Esophagus muscularis mucosa (tissue), 4 donors: ENCODE measurements at places on chromosomes 13 and 19.

GRCh38 chr19:50779504-50780457 lies 9.5 kb downstream of the GPR32 start:
- H3K4me1 ChIP-seq: no peaks in the 10 kb centered on the region
- no peak overlapping the region for H3K4me3 ChIP-seq
- no peak overlapping the region for H3K27ac ChIP-seq

GRCh38 chr19:58033741-58034476 lies at the start of gene ZSCAN1:
Gene ZSCAN1, plus strand, starts transcription at chr19:58034025. Its CDS starts 3,812 bp downstream, at chr19:58037837.
- peaks cover 47% of the 10 kb centered on the region for H3K27me3 ChIP-seq
- peak within 1 kb of the TSS; percentile 60 for H3K4me3 ChIP-seq

- H3K27ac ChIP-seq: no peak overlapping the region
- DNase-seq: no peak
- no peaks in the 10 kb centered on the region for H3K36me3 ChIP-seq
- H3K27me3 ChIP-seq: no peaks in the 10 kb centered on the region
- H3K4me3 ChIP-seq: no peak overlapping the region
These were observed 44.7 kb upstream of the ZNF30 start for GRCh38 chr19:34881982-34882381.

- H3K36me3 ChIP-seq: peaks cover 5% of the 10 kb centered on the region
- no peaks in the 10 kb centered on the region for H3K27me3 ChIP-seq
- H3K4me1 ChIP-seq: no peaks in the 10 kb centered on the region
- no peak overlapping the region for H3K4me3 ChIP-seq
These were observed 5.4 kb downstream of the KCTD4 start for GRCh38 chr13:45195421-45195820.

- no peak for DNase-seq
- H3K27ac ChIP-seq: no peak overlapping the region
- peaks cover 6% of the 10 kb centered on the region for H3K4me1 ChIP-seq
- H3K36me3 ChIP-seq: no peaks in the 10 kb centered on the region
- H3K27me3 ChIP-seq: no peaks in the 10 kb centered on the region
- H3K4me3 ChIP-seq: no peak overlapping the region
These were observed 424.4 kb downstream of the FGF14 start for GRCh38 chr13:101977475-101977874.

- H3K4me3 ChIP-seq: peak overlapping the region; percentile 9
- H3K27ac ChIP-seq: peak overlapping the region; percentile 99
- DNase-seq: no peak
- H3K27me3 ChIP-seq: no peaks in the 10 kb centered on the region
- H3K4me1 ChIP-seq: peaks cover 74% of the 10 kb centered on the region
These were observed 4.5 kb downstream of the BICRA start for GRCh38 chr19:47613165-47614020.

- H3K36me3 ChIP-seq: peaks cover 21% of the 10 kb centered on the region
- H3K27ac ChIP-seq: peak overlapping the region; percentile 90
- peak overlapping the region; percentile 94 for H3K4me3 ChIP-seq
- H3K4me1 ChIP-seq: peaks cover 57% of the 10 kb centered on the region
- no peak for DNase-seq
These were observed 591 bp downstream of the DEDD2 start for GRCh38 chr19:42216653-42217519.

DNA sequence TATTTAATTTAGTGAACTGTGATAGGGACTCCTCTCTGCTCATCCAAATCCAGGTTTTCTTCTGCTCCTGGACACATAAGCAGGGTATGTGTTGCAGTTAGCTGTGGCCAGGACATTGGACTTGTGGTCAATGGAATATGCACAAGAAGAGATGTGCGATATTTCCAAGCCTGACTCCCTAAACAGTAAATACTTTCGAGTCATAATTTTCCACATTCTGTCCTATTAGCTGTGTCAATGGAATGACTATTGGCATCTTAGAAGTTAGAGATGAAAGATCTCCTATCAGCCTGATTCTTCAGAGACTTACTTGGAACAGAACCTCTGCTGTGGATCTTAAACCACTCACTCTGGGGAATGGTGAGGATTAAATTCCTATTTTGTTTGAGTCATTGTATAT lies 771.0 kb downstream of the EFNB2 start:
- no peak for DNase-seq
- H3K4me3 ChIP-seq: no peak overlapping the region
- H3K4me1 ChIP-seq: no peaks in the 10 kb centered on the region
- no peaks in the 10 kb centered on the region for H3K27me3 ChIP-seq
- H3K36me3 ChIP-seq: no peaks in the 10 kb centered on the region

DNA sequence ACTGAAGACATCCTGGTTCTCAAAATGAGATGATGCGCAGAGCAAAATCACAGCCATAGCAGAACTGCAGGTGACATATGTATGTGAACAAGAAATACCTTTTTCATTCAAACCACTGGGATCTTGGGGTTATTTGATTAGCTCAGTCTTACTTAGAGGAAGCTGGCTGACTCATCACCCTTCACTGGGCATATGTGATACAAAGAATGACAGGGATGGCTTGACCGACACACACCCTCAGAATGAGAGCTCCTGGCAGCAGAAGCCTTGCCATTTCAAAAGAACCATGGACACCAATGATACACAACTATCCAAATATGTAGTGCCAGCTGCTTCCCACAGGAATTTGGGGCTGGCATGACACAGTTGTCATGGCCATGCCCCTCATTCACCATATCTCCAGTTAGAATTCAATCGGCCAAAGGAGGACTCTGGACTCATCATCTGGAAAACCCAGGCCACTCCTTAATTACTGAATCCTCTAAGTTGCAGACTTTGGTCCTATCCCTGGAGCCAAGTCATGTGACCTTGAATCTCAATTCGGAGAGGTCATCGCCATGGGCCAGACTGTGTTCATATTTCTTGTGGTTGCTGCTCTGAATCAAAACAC lies 115.8 kb downstream of the KATNAL1 start:
- no peak overlapping the region for H3K4me3 ChIP-seq
- peak; percentile 72 for DNase-seq
- H3K36me3 ChIP-seq: no peaks in the 10 kb centered on the region
- no peaks in the 10 kb centered on the region for H3K4me1 ChIP-seq
- H3K27me3 ChIP-seq: no peaks in the 10 kb centered on the region
- H3K27ac ChIP-seq: no peak overlapping the region

- no peaks in the 10 kb centered on the region for H3K4me1 ChIP-seq
- no peak overlapping the region for H3K27ac ChIP-seq
- H3K4me3 ChIP-seq: no peak overlapping the region
- no peak for DNase-seq
These were observed 444.8 kb downstream of the SLITRK5 start for GRCh38 chr13:88115976-88116375.

DNA sequence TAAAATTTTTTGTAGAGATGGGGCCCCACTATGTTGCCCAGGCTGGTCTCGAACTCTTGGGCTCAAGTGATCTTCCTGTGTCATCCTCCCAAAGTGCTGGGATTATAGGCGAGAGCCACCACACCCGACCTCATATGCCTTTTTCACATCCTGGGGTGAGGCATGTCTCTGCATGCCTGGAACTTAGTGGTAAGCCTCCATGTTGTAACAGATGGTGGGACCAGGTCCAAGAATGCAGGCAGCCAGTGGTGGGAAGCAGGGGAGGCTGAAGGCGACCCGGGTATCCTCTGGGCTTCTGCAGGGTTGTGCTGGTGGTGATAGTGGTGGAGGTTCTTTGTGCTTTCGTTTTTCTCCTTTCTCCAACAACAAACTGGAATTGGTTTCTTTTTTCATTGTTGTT lies 30.1 kb upstream of the CCDC124 start:
- no peak for DNase-seq
- no peak overlapping the region for H3K27ac ChIP-seq
- H3K27me3 ChIP-seq: no peaks in the 10 kb centered on the region
- H3K4me3 ChIP-seq: no peak overlapping the region
- H3K4me1 ChIP-seq: no peaks in the 10 kb centered on the region

- no peaks in the 10 kb centered on the region for H3K4me1 ChIP-seq
- no peak overlapping the region for H3K4me3 ChIP-seq
- no peaks in the 10 kb centered on the region for H3K36me3 ChIP-seq
- H3K27me3 ChIP-seq: no peaks in the 10 kb centered on the region
These were observed 99.8 kb downstream of the WDFY2 start for GRCh38 chr13:51684076-51684475.

- no peak overlapping the region for H3K27ac ChIP-seq
- no peak for DNase-seq
- H3K4me3 ChIP-seq: no peak overlapping the region
- H3K36me3 ChIP-seq: no peaks in the 10 kb centered on the region
- no peaks in the 10 kb centered on the region for H3K27me3 ChIP-seq
These were observed 1863.5 kb upstream of the PCDH20 start for GRCh38 chr13:63279136-63279535.

DNA sequence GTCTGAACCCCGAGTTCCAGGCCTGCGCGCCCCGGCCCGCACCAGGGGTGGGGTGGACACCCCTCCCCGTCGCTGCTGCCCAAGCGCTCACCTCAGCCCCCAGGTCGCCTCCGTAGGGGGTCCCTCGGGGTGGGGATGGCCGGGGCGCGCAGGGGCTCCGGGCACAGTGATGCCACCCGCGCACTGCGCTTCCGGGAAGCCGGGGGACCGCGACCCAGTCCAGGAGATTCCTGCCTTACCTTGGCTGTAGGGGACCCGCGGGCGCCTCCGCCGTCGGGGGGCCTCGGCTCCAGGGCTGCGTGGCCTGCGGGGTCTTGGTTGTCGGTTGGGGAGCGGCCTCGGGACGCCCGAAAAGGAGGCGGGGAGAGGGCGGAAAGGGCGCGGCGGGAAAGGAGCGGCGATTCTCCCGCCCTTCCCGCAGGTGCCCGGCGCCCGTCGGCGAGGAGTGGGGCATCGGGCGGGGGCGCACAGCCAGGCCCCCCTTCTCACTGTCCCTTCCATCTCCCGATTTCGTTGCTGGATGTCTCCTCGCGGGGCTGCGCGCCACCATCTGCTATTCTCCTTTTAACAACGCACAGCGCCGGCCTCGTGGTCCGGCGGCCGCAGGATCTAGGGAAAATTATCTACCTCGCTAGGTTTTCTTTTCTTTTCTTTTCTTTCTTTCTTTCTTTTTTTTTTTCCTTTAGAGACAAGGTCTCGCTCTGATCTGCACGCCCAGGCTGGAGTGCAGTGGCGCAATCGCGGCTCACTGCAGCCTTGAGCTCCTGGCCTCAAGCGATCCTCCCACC lies at the start of gene KEAP1:
Gene KEAP1, minus strand, starts transcription at position 355 of the 788 bp plus-strand sequence. CDS start 3,323 bp downstream, outside the sequence.
- no peaks in the 10 kb centered on the region for H3K27me3 ChIP-seq
- peaks cover 15% of the 10 kb centered on the region for H3K36me3 ChIP-seq
- no peak for DNase-seq
